ENCODE measurements at places on chromosomes 1 and 21. TPM values are rescaled to one million over a fixed set of nuclear protein-coding genes. Genes with fewer than 3 reads are reported as not detected.

DNA sequence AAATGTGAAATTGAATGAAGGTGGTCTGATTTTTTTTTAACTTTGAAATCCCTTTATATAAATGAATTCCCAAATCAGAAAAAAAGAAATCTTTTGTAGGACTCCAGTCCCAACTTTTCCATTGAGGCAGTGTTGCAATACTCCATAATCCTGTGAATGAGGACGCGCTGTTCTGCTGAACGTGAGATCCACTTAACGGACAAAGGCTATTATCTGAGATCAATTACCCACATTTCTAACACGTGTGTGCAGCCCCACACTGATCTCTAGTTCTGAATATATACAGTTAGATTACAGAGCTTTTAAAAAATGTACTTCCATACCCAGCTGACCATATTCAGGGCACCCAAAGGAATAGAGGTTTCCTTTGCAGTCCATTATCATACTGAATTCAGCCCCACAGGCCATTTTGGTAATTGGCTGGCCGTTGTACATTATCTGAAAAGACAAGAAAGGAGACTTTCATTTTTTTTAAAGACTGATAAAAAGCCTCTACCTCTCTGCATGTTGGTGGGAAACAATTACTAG is 19.0 kb downstream of the RCC2 start:
- DNase-seq, result no peak

DNA sequence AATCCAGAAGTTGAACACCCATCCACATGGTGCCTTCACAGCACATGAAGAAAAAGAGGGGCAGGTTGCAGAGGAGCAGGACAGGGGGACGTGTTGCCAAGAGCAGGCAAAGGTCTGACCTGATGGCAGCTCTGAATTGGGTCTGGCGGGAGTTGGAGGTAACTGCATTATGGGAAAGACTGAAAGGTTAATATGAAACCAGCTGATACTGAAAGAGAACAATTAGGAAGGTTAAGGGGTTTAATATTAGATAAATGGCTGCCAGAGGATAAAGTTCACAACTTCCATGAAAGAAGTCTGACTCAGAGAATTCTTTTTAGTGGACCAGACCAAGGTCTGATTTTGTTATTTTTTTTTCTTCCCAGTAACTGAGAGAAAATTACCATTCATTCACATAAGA is 76.1 kb downstream of the CD58 start:
- DNase-seq, result no peak

GRCh38 chr1:155457266-155457665 is 105.3 kb downstream of the ASH1L start:
- DNase-seq, result no peak

DNA sequence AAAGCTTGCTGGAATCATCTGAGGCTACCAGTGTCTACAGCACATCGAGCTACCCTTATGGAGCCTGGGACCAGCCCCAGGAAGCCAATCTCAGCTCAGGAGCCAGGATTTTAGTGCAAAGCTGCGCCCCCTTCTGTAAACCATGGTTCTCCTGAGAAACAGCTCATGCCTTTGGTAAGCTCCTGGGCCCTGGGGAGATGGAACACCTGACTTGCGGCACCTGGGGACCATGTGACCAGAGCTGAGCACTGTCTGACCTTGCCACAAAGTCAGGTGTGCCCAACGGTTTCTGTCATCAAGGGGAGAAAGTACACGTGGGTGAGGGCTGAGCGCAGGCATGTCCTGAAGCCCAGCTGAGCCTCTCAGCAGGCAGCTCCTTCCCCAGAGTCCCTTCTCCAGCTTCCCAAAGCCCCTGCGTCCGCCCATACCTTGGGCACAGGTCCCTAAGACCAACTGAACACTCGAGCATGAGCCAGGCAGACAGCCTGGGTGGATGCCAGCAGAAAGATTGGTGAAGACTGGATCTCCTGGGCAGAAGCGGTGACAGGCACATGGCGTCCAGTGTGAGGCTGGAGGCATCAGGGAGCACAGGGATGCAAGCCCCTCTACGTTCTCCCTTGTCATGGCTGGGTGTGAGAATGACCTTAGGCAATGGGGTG is 57.9 kb upstream of the TENT5B start:
- DNase-seq, result peak; percentile 85

DNA sequence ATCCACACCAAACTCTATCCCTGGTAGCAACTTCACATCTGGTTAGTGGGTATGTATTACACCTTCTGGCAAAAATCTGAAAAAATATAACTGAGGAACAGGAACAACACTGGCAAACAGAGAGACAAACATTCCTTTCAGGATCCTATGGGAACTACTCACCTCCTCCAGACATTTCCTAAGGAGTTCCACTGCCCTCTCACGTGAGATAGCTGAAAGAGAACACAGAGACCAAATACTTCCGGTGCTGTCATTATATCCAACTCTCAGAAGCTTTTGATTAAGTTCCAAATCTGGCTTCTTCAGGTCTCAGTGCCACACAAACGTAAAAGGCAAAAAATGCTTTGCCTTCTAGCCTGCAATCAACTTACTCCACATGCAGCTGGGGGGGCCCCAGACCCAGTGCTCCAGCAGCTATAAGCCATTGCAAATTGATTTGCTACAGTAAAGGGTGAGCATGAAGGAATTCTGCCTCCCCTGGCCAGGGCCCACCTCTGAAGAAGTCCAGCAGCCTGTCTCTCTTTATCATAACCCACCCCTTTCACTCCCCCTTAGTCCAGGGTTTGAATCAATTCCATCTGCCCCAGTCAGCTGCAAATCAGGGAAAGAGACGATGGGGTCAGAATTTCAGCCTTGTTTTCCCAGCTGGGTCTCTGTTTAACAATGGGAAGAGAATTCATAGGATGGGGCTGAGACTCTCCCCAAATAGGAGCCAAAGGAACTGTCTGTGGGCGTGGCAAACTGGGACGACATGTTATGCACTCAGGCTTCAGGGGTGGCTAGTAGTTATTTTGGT is 32.2 kb downstream of the TFAP2E start:
- no peak for DNase-seq

FAM229A gene
- 6.3 TPM for total RNA-seq

TCP10L gene
- total RNA-seq, result 0.95 TPM

All from endodermal cell (in vitro differentiated cells).